Breast epithelium (tissue), 4 donors: ENCODE measurements at places on chromosomes 2 and 18.

DNA sequence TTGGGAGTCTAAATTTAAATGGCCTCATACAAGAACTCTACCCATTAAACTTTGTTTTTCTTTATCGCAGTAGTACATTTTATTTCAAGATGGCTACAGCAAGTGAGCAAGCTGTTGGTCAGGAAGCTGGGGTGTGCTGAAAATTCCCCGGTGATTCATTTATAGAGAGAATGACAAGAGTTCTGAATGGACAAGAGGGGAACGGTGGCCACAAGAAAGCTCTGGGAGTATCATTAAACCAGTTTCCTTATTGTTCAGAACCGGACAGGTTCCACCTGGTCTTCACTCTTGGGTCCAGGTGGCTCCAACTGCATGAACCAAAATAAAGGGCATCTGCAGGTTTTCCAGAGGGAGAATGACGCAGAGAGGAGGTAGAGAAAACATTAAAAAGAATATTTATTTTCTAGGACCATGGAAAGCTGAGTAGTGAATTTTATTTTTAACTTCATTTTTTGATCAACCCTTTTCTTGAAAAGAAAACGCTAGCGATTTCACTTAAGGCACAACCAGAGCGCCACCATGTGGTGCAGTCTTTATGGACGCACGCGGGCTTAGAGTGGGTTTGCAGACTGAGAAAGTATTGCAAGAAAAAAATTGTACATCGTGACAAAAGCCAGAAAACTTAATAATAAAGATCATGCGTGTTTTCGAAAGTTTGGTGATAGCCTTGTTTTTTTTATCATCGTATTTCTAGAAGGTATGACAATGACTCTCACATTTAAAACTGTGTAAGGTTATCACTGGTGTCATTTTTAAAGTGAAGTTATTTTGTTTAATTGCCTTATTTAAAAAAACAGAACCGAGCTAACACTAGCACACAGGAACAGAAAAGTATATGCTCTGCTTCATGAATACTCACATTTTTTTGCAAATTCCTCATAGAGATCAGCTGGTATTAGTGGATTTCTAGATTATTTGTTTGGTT, 97.9 kb upstream of the NOL4 start:
- no peak for DNase-seq

DNA sequence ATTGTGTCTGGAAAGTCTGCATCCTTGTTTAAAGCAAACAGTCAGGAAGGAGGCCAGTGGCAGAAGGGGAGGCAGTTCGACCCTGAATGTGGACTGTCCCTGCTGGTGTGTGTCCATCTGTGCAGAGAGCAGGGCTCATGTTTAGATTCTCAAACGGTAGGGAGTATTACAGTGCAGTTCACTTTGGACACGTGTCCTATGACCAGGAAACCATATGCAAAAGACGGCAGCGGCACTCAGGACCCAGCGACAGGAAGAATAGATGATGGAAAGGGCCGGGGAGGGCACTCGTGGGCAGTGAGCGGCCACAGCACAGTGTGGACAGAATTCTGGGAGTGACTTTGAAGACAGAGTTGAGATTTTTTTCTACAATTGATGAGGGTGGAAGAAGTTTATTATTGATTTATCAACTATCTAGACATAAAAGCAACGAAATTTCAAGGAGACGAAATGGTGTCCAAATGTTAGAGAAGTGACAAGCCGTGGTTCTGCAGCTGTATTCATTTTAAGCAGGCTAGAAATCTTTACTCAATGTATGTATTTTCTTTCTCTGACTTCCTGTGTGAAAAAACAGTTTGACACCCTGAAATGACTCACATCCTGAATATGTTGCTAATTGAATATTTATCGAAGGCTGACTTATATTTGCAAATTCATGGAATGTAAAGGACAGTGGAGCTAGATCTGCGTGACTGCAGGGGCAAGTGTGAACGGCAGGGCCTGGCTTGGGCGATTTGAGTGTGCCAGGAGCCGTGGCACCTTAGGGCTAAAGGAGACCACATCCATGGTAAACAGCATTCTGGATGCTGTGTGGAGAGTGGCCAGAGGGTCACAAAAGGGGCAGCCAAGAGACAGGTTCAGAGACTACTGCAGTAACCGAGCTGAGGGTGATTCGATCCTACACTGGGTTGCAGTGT, 214.2 kb downstream of the PTGR3 start:
- no peak for DNase-seq

DNA sequence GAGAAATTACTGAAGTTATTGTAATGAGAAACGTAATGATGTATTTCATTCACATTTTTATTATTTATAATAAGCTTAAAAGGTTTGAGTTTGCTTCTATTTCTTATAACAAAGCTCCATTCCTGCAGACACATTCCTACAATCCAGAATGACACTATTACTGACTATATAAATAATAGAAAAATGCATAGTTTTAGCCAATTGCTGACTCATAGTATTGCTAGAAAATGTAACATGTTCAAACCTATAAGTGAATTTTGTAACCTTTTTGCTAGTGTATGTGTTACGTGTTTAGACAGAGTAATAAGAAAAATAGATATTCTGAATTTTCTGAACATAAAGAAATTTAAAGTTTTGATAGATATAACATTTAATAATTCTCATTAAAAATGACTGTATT, 9.3 kb upstream of the VWC2L start:
- DNase-seq = no peak

- no peak for DNase-seq
These were observed 673 bp upstream of the SMCHD1 start for GRCh38 chr18:2654928-2655177.

GRCh38 chr2:112767693-112768330, 3.4 kb upstream of the CKAP2L start:
- DNase-seq = no peak

- DNase-seq = no peak
These were observed 130.3 kb upstream of the CTAGE1 start for GRCh38 chr18:22547807-22548561.

- no peak for DNase-seq
These were observed 232.5 kb upstream of the ZSWIM2 start for GRCh38 chr2:187081461-187081860.
